ENCODE measurements at places on chromosomes 11 and 22. TPM values are rescaled to one million over a fixed set of nuclear protein-coding genes. Genes with fewer than 3 reads are reported as not detected.

The TMEM134 gene
- 61.4 TPM for total RNA-seq

The KCNJ1 gene
- total RNA-seq = not detected

The C11orf91 gene
- not detected for total RNA-seq

The FOSL1 gene
- total RNA-seq = 31.7 TPM

The PICK1 gene
- 12.0 TPM for total RNA-seq

The IFTAP gene
- 0.99 TPM for total RNA-seq

The CDCA5 gene
- 91.8 TPM for total RNA-seq

The TTC28 gene
- 2.4 TPM for total RNA-seq

The NUDT8 gene
- total RNA-seq = 18.5 TPM

The MMP3 gene
- not detected for total RNA-seq

- peaks cover 6% of the 10 kb centered on the region for H3K27me3 ChIP-seq
- no peak overlapping the region for H3K27ac ChIP-seq
- H3K4me3 ChIP-seq = no peak overlapping the region
- H3K36me3 ChIP-seq = no peaks in the 10 kb centered on the region
- no peak for DNase-seq
Measured at GRCh38 chr11:70519117-70519516, 120.8 kb downstream of the CTTN start.

GRCh38 chr11:75262961-75263852 is 22.6 kb downstream of the TPBGL start:
- no peak overlapping the region for H3K27ac ChIP-seq
- no peak overlapping the region for H3K4me3 ChIP-seq
- peaks cover 2% of the 10 kb centered on the region for H3K36me3 ChIP-seq
- H3K4me1 ChIP-seq = peaks cover 23% of the 10 kb centered on the region

GRCh38 chr11:65170058-65170534 is at the start of gene SPDYC:
SPDYC (plus strand) TSS chr11:65170233; CDS start chr11:65171358, 1,125 bp downstream.
- peak within 1 kb of the TSS; percentile 85 for H3K27ac ChIP-seq
- peaks cover 14% of the 10 kb centered on the region for H3K4me1 ChIP-seq
- no peak within 1 kb of the TSS for H3K4me3 ChIP-seq
- H3K27me3 ChIP-seq = peaks cover 5% of the 10 kb centered on the region
- H3K36me3 ChIP-seq = peaks cover 2% of the 10 kb centered on the region

- H3K36me3 ChIP-seq = no peaks in the 10 kb centered on the region
- H3K4me3 ChIP-seq = no peak overlapping the region
- H3K4me1 ChIP-seq = no peaks in the 10 kb centered on the region
- no peak overlapping the region for H3K27ac ChIP-seq
- no peak for DNase-seq
- peaks cover 23% of the 10 kb centered on the region for H3K27me3 ChIP-seq
Measured at GRCh38 chr22:22392131-22392530, 116.4 kb downstream of the ZNF280B start.

DNA sequence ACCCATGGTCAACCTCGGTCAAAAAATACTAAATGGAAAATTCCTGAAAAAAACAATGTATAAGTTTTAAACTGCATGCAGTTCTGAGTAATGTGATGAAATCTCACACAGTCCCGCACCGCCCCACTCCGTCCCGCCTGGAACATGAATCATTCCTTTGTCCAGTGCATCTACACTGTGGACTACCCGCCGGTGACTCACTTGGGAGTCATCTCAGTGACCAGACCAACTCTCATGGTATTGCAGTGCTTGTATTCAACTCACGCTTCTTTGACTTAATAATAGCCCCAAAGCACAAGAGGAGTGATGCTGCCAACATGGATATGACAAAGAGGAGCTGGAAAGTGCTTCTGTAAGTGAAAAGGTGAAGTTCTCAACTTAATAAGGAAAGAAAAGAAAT is 48.8 kb downstream of the ARHGAP32 start:
- H3K36me3 ChIP-seq = no peaks in the 10 kb centered on the region
- H3K4me1 ChIP-seq = no peaks in the 10 kb centered on the region
- H3K4me3 ChIP-seq = no peak overlapping the region
- DNase-seq = no peak

GRCh38 chr22:38829485-38829884 is 14.3 kb downstream of the NPTXR start:
- H3K4me3 ChIP-seq = no peak overlapping the region
- no peak overlapping the region for H3K27ac ChIP-seq
- H3K27me3 ChIP-seq = no peaks in the 10 kb centered on the region
- DNase-seq = no peak

- no peak overlapping the region for H3K27ac ChIP-seq
- H3K4me1 ChIP-seq = no peaks in the 10 kb centered on the region
- H3K27me3 ChIP-seq = peaks cover 54% of the 10 kb centered on the region
- no peak overlapping the region for H3K4me3 ChIP-seq
- H3K36me3 ChIP-seq = peaks cover 2% of the 10 kb centered on the region
Measured at GRCh38 chr11:46279126-46280099, 2.0 kb downstream of the CREB3L1 start.

DNA sequence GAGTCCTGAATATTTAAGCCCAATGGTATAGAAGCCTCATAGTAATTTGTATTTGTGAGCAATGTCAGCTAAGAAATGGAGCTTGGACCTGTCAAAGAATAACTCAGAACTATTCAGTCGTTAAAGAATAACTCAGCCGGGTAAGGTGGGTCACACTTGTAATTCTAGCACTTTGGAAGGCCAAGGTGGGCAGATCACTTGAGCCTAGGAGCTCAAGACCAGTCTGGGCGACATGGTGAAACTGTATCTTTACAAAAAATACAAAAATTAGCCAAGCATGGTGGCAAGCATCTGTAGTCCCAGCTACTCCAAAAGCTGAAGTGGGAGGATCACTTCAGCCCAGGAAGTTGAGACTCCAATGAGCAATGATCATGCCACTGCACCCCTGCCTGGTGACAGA is 1526.5 kb downstream of the LRRC4C start:
- no peaks in the 10 kb centered on the region for H3K27me3 ChIP-seq
- H3K27ac ChIP-seq = no peak overlapping the region
- no peak for DNase-seq

- H3K27ac ChIP-seq = no peak overlapping the region
- no peak for DNase-seq
- no peaks in the 10 kb centered on the region for H3K4me1 ChIP-seq
- H3K4me3 ChIP-seq = no peak overlapping the region
- H3K36me3 ChIP-seq = no peaks in the 10 kb centered on the region
Measured at GRCh38 chr11:91023731-91024130, 800.9 kb upstream of the CHORDC1 start.

DNA sequence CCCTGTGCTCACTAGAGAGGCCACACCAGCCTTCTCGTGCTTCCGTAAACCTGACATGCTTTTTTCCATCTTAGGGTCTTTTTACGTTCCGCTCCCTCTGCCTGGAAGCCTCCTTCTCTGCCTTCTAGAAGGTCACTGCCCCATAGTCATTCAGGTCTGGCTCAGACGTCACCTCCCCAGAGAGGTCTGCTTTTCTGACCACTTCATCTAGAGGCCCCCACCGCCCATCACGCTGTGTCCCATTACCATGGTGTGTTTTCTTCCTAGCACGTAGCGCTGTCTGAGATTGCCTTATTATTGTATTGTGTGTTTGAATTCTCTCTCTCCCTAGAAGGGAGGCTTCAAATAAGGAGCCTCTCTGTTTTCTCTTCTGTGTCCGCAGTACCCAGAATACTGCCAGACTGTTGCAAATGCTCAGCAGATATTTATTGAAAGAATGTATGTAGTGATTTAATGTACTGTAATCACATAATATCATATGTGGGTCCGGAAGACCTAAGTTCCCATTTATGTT is 10.0 kb downstream of the TAB1 start:
- no peak for DNase-seq
- H3K4me1 ChIP-seq = peaks cover 37% of the 10 kb centered on the region
- no peak overlapping the region for H3K27ac ChIP-seq
- H3K27me3 ChIP-seq = no peaks in the 10 kb centered on the region
- H3K4me3 ChIP-seq = no peak overlapping the region
- peaks cover 19% of the 10 kb centered on the region for H3K36me3 ChIP-seq

DNA sequence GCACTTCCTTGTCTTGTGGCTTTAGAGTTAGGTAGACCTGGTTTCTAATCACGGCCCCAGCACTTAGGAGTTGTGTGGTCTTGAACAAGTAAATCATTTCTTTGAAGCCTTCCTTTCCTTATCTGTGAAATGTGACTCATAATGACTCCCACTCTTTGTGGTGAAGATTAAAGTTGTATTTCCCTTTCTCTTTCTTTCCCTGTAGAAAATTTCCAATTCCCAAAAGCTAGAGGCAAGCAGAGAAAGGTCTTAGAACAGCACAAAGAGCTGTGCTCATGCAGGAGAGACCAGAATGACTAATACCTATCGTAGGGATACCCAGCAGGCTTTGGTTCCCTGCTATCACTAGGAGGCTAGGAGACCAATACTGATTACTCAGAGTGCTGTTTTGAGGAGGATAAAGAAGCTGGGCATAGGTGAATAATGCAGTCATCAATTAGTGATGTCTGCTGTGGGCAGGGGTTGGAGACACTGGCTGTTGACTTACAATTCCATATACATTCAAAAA is 270.7 kb upstream of the SYN3 start:
- no peaks in the 10 kb centered on the region for H3K36me3 ChIP-seq
- no peak overlapping the region for H3K4me3 ChIP-seq
- no peak for DNase-seq
- H3K27ac ChIP-seq = no peak overlapping the region
- H3K27me3 ChIP-seq = peaks cover 5% of the 10 kb centered on the region
- H3K4me1 ChIP-seq = no peaks in the 10 kb centered on the region

Measured in activated T-helper 1 cell treated with anti-CD3 and anti-CD28 coated beads, Interleukin-12 subunit alpha, Interleukin-12 subunit beta, Interleukin-2, Interleukin-4 antibody, amounts not matched to agents 30 ng/mL and 10 ng/mL and 1 ng/mL, durations not matched to agents 14 hours and 24 hours and 36 hours (primary cell).